GM19239 (cell line): ENCODE measurements at places on chromosomes 7 and 10.
A peak's percentile ranks its signal among the peaks of the same experiment; 100 is the strongest.

GRCh38 chr7:138324941-138325340 lies 135.1 kb upstream of the TRIM24 start:
- DNase-seq, result no peak

DNA sequence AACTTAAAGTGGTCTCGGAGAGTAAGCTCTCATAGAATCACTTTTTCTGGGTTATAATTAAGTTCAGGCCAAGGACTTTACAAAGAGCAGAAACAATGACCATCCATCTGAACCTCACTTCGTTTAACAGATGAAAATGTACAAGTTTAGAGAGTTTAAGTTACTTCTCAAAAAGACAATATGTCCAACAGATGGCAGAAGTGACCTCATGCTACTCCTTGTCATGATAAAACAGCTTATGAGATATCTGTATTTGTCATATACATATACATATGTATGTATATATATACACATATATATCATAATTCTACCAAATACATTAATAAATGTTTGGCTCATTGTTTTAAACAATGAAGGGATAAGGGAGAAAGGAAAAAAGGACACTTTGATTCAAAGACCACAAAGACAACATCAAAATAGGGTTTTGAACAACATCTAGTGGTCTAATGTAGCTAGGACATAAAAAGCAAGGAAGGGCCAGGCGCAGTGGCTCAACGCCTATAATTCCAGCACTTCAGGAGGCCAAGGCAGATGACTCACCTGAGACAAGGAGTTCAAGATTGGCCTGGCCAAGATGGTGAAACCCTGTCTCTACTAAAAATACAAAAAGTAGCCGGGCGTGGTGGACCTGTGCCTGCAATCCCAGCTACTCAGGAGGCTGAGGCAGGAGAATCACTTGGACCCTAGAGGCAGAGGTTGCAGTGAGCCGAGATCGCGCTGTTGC lies 17.8 kb downstream of the NAPEPLD start:
- DNase-seq, result no peak

DNA sequence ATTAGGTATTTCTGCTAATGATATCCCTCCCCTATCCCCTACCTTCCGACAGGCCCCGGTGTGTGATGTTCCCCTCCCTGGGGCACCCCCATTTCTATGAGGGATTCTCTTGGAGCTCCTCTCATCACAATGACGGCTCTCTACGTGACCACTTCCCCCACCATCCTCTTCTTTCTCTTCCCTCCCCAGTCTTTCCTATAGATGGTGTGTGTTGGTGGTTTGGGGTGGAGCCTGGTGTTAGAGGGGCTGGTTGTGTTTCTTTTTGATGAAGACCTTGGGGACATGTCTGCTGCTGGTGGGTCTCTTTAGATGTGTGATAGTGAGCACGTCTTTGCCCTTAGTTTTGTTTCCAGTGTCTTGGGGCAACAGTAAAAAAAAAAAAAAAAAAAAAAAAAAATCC lies 28.6 kb downstream of the RPS24 start:
- no peak for DNase-seq

DNA sequence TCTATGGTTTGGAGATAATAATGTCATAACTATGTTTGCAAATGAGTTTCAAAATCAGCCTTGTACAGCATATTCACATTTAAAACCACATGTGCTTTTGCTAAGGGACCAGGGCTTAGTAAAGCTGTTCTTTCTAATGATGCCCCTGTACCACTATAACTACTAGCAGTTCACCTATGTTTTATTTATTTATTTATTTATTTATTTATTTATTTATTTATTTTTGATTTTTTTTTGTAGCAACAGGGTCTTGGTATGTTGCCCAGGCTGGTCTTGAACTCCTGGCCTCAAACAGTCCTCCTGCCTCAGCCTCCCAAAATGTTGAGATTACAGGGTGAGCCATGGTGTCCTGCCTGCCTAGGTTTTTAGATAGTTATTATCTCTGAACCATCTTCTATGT lies 96.9 kb downstream of the CFAP58 start:
- DNase-seq, result no peak

GRCh38 chr7:22931011-22931410 lies 82.9 kb downstream of the HYCC1 start:
- no peak for DNase-seq

DNA sequence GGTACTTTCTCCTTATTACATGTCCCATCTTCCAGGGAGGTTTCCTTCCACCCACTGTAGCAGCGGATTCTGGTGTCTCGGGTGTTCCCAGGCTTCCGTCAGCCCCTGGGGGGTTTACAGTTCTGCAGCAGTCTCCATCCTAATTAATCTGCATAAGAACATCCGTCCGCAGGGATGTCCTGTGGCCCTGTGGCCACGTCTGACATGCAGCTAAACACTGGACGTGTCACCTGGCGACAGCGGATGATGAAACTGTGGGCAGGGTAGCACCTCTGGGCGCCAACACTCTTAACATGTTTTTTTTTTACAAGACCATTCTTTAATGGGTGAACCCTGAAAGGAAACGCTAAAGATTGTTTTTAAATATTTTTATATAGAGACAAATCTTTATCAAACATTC lies 58.2 kb downstream of the DIP2C start:
- no peak for DNase-seq

DNA sequence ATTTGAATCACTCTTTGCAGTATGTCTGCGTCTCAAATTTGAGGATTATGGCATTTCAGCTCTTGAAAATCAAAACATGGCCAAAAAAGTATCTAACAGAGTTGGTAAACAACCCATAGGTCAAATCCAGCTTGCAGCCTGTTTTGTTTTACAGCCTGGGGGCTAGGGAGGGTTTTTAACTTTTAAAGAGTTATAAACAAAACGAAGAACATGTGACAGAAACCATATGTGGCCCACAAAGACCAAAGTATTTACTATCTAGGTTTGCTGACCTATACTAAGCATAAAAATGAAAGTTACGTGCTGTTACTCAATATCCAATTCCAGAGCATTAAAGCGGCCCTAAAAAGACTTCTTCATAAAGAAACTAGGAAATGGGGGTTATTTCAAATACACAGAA lies 55.5 kb upstream of the STARD3NL start:
- DNase-seq, result no peak

- DNase-seq, result no peak
Measured at GRCh38 chr10:59695637-59696036, 14.0 kb downstream of the SLC16A9 start.

DNA sequence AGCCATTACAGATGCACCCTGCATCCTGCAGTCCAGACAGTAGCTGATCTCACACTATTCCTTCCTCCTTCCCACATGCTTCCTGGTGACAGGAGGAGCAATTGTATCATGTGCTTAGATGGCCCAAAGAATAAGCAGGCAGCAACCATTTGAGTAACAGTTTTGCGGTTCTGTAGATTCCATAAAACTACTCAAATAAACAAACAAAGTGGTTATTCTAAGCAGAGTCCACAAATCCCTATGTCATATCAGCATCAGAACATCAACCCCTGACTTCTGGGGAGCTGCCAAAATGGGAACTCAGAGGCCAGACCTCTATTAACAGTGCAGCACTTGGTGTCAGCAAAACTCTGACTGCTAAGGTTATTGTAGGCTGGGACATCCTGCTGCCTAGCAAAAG lies 226.0 kb downstream of the SORCS1 start:
- DNase-seq, result no peak

DNA sequence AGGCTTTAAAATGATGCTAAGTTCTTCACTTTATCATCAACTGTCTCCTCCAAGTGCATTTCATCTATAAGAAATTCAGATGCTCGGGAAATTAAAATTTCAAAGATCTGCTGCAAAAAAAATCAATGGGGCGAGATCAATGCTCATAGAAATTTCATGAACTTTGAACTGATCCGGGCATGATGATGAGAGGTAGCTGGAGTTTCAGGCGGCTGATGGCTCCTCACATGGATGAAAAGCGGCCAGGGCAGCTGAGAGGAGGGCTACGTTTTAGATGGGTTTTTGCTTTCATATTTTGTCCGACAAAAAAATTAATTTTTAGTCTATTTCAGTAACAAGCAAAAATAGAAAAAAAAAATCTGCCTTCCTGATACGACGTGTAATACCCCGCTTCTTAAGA lies 109.9 kb downstream of the EBF3 start:
- DNase-seq, result no peak

DNA sequence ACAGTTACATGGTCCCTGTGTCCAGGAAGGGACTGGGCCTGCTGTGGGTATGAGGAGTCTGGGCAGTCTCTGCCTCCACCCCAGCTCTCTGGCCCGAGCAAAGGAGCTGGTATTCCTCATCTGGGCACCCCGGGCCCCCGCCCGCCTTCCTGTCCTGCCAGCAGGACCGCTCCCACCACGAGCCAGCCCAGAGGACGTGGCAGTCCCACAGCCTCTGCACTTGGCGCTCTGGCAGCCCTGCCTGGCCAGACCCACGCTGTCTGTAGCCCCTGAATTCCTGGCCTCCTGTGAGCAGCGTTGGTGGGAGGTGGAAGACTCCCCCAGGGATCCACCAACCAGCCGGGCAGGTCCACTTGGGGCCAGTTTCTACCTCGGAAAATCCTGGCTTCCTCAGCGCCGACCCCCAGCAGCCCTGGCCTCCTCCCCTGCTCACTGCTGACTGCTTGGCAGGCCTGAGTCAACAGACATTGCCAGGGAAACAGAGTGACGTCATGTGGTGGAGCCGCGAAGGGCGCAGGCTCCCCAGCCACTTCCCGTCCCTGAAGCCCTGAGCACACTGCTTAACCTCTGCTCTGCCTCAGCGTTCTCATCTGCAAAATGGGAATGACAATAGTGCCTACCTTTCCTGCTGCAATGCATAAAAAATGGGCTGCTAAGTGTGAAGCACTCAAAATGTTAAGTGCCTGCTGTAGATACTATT lies 21.6 kb upstream of the LIMK1 start:
- DNase-seq, result no peak

- DNase-seq, result no peak
Measured at GRCh38 chr7:106236065-106236464, 48.7 kb downstream of the NAMPT start.

GRCh38 chr10:116470768-116471415 lies 43.2 kb downstream of the PNLIPRP3 start:
- DNase-seq, result no peak

GRCh38 chr7:29384277-29384676 lies 179.4 kb upstream of the PRR15 start:
- no peak for DNase-seq

GRCh38 chr10:73628405-73628804 lies 12.9 kb downstream of the MYOZ1 start:
- DNase-seq, result no peak

DNA sequence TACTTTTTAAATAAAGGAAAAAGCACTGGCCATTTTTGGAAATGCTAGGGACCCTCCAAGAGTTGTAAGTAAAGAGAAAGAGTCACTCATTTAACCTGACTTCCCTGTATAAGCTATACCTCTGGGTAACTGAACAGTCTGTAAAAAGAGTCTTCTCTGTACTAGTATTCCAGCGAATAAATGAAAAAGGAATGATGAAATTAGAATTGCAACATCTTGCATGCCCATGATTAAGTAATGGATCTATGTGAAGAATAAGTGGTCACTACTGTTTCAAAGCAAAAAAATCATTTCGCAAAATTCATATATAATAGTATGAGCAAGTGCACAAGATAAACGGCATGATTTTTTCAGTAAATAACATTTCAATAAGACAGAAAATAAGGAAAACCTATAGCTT lies 116.8 kb downstream of the ZFAND4 start:
- DNase-seq, result no peak

DNA sequence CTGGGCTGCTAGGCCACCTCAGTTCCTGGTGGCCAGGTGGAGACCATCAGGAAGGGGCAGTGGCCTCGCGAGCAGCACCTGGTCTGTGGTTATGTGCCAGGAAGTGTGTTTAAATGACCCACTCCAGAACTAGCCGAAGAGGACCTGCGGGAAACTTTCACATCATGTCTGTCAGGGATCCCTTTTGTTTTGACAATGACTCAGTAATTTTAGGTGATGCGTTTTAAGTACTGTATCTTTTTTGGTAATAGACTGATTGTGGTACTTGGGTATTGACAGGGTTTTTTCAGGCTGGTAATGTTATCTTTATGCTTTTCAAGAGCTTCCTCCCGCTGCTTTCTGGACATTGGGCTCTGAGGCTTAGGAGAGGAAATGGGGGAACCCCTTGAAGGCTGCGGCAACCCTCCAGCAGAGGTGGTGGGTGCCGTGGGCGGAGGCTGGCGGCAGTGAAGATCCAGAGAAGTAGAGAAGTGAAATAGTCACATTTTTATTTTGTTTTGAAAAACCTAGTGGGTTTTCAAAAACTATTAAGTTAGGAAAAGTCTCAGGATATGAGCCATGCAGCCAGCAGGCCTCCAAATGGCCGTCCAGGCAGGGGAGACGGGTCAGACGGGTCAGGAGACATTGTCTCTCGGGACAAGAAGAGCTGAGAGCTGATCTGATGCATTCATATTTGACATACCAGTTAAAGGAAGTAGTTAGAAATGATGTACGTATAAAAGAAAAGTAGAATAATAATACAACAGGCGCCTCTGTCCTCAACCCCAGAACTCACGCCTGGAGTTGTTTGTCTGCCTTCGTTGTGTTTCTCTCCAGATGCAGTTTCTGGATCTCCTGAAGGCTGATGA lies 27.7 kb downstream of the PPP2R2D start:
- DNase-seq, result peak; percentile 47

DNA sequence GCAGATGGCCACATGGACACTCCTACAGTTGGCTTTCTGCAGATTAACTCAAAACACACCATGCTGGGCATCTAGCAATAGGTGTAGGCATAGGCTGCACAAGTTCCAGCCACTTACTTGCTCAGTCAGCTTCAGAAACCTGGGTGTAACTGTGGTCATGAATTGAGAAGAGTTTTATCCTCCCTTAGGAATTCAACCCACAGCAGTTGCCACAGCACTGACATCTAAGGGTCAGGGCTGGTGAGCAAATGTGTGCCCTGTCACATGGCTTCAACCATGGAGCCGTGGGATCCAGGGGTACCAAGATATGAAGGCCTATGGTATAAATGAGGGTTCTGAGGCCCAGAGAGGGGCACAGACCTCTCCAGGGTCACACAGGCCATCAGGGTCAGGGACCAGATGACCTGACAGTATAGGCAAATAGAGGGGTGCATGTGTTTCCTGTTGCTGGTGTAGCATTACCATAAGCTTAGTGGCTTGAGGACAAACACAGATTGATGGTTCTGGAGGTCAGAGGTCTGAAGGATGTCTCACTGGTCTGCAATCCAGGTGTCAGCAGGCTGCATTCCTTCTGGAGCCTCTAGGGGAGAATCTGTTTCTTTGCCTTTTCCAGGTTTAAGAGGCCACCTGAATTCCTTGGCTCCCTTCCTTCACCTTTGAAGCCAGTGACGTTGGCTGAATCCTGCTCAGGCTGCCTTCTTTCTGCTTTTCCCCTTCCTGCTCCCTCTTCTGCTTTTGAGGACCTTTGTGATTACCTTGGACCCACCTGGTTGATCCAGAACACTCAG lies 24.1 kb downstream of the MINDY4 start:
- no peak for DNase-seq

DNA sequence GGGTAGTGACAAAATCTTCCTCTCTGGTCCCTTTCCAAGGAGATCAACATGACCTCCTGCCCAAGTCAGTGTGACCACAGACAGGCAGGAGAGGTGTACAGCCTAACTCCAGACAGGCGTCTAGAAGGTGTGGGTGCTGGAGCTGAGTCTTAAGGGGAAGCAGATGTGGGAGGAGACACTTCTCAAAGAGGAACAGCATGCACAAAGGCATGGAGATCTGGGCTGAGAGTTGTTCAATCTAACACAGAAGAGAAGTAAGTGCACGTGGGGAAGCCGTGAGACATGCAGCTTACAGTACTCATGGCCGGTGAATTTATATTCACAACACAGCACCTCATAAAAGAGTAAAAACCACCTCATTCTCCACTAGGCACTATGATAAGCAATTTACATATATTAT lies 23.8 kb upstream of the GSDME start:
- no peak for DNase-seq

GRCh38 chr7:98618786-98619185 lies 1.7 kb downstream of the NPTX2 start:
- no peak for DNase-seq

GRCh38 chr7:124515106-124515830 lies 250.3 kb downstream of the GPR37 start:
- no peak for DNase-seq
